ENCODE measurements at places on chromosomes 1 and 21.

GRCh38 chr1:40860706-40861223, 1.4 kb downstream of the CITED4 start:
- DNase-seq, result no peak

DNA sequence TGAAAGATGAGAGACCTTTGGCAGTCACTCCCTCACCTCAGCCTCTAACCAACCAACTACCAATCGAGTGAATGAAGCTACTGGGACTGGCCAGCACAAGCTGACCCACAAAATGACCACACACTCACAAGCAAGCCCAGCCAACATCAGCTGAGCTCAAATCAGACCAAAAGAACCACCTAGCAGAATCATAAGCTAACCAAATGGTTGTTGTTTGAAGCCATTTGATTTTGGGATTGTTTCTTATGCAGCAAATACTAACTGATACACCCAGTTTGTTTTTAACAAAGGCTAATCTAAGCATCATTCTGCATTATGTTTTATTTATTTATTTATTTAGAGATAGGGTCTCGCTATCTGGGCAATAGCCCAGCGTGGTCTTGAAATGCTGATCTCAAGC, 310.4 kb downstream of the SETD4 start:
- no peak for DNase-seq

DNA sequence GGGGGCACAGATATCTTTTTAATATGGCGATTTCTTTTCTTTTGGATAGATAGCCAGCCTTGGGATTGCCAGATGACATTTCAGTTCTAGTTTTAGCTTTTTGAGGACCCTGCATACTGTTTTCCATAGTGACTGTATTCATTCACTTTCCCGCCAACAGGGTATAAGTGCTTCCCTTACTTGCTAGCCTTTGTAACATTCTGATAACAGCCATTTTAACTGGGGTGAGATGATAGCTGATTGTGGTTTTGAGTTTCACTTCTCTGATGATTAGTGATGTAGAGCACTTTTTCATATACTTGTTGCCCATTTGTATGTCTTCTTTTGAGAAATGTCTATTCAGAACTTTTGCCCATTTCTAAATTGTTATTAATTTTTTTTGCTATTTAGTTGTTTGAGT, 151.9 kb downstream of the NTPCR start:
- no peak for DNase-seq

- DNase-seq, result no peak
These were observed 6.9 kb downstream of the ANKRD35 start for GRCh38 chr1:145878724-145879123.

GRCh38 chr1:88742531-88742930, 58.5 kb downstream of the PKN2 start:
- no peak for DNase-seq

- no peak for DNase-seq
These were observed 16.8 kb downstream of the RRP1 start for GRCh38 chr21:43806017-43806710.

GRCh38 chr21:25637851-25638659, 1.0 kb upstream of the JAM2 start:
- no peak for DNase-seq

DNA sequence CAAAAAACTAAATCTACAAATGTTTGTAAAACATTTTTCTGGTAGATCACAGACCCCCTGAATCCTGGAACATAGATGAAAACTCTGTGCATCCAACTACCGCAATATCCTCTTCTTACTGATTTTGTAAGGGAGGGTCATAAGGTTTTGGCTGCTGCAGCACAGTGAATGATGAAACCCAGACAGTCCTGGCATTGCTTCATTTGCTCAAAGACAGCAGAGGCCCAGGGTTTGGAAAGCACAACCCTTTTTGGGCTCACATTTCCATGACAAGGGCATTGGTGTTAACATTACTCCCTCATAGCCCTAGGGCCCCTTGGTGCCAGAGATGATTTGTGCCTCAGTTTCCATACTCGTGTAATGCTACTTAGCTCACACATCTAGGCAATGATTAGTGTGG, 51.2 kb downstream of the PLXNA2 start:
- DNase-seq, result no peak

Data from DMS79 (cell line).